Spinal cord (tissue), 10 donors: ENCODE measurements at places on chromosomes 5 and 9.

- DNase-seq, result peak; percentile 82
Observed at GRCh38 chr5:35161652-35162273, 68.5 kb downstream of the PRLR start.

GRCh38 chr9:71562140-71562539 lies 206.2 kb downstream of the CEMIP2 start:
- no peak for DNase-seq

- no peak for DNase-seq
Observed at GRCh38 chr5:112616812-112617547, 120.7 kb upstream of the APC start.

- DNase-seq, result no peak
Observed at GRCh38 chr9:38518826-38519225, 94.6 kb upstream of the IGFBPL1 start.

DNA sequence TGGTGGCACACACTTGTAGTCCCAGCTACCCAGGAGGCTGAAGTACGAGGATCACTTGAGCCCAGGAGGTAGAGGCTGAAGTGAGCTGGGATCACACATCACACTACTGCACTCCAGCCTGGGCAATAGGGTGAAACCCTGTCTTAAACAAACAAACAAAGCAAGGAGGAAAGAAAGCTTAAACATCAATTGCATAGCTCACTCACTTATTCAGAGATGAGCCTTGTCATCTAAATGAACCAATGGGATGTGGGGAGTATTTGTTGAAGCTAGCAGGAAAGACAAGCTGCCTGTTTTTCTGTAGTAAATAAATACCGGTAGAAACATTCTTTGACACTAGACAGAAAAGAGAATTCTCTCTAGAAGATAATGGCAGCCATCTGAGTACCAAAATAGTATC lies 161.0 kb upstream of the SLC12A2 start:
- no peak for DNase-seq

GRCh38 chr9:93205045-93205768 lies 21.3 kb downstream of the WNK2 start:
- peak; percentile 84 for DNase-seq

DNA sequence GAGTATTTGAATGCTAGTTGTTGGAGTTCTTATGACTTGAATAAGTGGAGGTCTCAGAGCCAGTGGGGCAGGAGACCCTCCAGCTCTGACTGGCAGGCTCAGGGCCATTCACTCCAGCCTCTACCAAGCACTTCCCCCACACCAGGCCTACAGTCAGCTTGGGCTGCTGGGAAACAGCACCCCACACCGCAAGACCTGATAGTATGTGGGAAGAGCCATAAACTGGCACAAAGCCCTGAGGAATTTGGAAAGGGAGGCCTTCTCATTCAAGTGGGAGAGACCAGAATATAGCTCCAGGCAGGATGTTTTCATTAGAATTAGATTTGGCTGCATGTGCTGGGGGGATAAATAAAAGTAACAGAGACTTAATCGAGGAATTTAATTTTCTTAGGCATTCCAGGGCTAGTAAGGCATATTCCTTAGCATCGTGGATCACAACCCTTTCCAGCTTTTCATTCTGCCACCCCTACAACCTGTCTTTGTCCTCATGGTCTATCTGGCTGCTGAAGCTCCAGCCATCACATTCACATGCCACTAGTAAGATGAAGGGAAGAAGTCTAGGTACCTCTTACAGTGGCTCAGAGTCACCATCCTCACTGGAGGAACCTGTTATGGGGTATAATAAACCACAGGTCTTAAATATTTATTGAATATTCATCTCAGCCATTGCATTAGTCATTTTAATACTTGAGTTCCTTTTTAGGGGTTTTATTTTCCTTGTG lies 47.5 kb downstream of the TMOD1 start:
- DNase-seq, result no peak

- DNase-seq, result no peak
Observed at GRCh38 chr5:56095579-56096102, 100.9 kb upstream of the IL6ST start.

DNA sequence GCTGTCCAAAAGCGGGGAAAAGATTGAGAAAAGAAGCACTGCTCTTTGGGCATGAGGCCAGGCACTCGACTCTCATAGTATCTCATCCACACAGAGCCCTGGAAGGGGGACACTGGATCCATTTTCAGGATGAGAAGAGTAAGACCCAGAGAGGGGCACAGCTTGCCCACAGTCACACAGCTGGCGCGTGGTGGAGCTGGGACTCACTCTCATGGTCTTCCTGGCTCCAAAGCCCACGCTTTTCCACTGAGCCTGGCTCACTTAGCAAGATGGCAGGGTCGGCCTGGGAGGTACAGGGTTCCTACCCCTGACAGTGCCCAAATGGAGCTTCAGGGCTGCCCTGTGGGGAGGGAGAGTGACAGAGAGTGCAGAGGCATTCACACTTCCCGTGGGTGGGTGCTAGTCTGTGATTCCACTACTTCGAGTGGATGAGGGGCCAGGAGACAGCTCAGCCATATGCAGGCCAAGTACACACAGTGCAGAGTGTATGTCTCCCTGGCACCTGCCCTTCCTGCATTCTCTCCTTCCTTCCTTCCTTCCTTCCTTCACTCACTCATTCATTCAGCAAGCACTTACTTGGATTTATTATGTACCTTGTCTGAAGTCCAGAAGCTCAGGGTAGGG lies 18.3 kb upstream of the IGFBPL1 start:
- DNase-seq, result no peak

DNA sequence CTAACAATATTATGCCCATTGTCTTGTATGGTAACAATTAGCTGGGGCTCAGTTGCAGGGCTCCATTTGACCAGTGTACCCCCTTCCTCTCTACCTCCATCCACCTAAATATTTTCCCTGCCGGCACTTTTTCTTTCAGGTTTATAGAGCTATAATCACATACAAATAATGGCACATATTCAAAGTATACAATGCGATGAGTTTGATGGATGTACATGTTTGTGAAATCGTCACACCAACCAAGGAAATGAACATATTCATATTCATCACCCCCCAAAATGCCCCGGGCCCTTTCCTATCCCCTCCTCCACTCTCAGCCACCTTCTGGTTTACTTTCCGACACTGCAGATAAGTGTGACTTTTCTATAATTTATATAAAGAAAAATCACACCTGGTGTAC lies 351.5 kb downstream of the GADD45G start:
- no peak for DNase-seq

DNA sequence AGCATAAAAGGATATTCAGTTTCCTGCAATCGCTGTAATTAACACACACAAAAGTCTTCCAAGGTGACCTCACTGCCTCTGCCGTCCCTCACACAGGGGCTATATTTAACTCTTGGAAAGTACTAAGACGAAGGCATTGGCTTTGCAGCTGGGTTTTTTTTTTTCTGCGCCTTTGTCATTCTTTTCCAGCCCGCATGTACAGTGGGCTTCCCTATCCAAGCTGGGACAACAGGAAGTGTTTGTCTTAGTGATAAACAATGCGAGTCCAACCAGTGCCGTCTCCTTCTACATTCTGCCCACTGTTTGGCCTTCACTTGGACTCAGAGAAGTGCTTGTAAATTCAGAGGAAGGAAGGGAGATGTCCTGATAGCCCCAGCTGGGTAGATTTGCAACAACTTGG lies 17.6 kb downstream of the AFAP1L1 start:
- DNase-seq, result no peak

DNA sequence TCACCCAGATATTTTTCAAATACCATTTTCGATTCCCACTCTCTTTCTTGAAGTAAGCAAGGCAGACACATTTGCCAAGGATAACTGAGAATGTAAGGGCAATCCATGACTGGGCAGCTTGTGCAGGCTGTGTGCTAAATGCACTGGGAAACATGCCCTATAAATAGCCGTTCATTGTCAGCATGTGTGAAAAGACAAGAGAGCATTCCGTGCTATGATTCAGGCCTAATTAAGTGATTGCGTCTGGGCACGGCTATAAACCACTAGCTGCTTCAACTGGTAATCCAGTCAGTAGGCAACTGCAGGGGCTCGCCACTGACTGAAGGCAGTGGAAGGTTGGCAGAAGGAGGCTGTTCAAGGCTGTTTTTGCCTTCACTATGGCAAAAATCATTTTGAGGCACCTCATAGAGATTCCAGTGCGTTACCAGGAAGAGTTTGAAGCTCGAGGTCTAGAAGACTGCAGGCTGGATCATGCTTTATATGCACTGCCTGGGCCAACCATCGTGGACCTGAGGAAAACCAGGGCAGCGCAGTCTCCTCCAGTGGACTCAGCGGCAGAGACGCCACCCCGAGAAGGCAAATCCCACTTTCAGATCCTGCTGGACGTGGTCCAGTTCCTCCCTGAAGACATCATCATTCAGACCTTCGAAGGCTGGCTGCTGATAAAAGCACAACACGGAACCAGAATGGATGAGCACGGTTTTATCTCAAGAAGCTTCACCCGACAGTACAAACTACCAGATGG lies at the start of gene HSPB3:
HSPB3 (plus strand) TSS at position 287 of the 745 bp plus-strand sequence; CDS start at position 378, 91 bp downstream.
- DNase-seq, result peak; percentile 83

DNA sequence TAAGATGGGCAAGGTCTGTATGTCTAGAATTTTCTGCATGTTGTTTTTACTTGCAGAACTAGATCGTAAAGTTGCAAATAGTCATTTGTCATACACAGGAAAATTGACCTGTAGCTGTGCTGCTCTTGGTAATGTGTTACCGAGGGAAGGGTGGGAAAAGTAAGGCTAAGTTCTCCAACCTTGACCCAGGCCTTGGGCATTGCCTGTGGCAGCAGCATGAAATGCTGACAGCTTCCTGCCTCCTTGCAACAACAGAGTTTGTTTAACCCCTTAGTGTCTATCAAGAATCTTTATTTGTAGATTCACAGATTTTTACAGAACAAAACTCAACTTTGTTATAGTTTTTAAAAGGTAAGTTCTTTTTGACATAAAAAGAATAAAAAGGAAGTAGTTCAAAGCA lies 48.3 kb downstream of the ERCC6L2 start:
- DNase-seq, result no peak
